Ovary (tissue), 10 donors: ENCODE measurements at places on chromosomes 13 and 19. TPM values are rescaled to one million over a fixed set of nuclear protein-coding genes. Genes with fewer than 3 reads are reported as not detected.

- DNase-seq, result peak; percentile 58
These were observed 699 bp downstream of the PTOV1 start for GRCh38 chr19:49851456-49852259.

- DNase-seq, result no peak
These were observed 8.7 kb downstream of the MAP2K2 start for GRCh38 chr19:4115050-4115817.

- DNase-seq, result no peak
These were observed 1.7 kb upstream of the SLITRK5 start for GRCh38 chr13:87669379-87669978.

The ZNF837 gene
- polyA plus RNA-seq, result not detected

- no peak for DNase-seq
These were observed 854.4 kb downstream of the PCDH9 start for GRCh38 chr13:66375756-66376155.

GRCh38 chr19:8635422-8635821 is 5.0 kb downstream of the NFILZ start:
- no peak for DNase-seq

GRCh38 chr19:31681121-31681520 is 331.9 kb upstream of the TSHZ3 start:
- no peak for DNase-seq
